ENCODE measurements at places on chromosomes 6 and 20.

DNA sequence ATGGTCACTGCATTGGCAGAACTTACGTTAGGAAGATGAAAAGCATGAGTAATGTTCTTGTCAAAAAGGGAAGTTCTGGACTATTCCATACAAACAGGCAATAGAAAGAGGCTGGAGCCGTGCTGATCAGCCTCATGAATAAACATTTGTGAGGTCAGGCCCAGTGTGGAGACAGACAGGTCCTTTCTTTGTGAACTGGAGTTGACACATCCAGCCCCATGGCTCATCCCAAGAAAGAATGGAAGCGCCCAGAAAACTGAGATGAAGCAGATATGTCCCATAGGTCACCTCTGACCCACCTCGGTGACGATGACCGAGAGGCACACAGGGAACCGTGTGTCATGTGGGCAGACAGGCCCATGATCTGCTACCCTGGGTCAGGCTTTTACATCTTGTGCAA lies 276.0 kb upstream of the SGK1 start:
- DNase-seq, result no peak

DNA sequence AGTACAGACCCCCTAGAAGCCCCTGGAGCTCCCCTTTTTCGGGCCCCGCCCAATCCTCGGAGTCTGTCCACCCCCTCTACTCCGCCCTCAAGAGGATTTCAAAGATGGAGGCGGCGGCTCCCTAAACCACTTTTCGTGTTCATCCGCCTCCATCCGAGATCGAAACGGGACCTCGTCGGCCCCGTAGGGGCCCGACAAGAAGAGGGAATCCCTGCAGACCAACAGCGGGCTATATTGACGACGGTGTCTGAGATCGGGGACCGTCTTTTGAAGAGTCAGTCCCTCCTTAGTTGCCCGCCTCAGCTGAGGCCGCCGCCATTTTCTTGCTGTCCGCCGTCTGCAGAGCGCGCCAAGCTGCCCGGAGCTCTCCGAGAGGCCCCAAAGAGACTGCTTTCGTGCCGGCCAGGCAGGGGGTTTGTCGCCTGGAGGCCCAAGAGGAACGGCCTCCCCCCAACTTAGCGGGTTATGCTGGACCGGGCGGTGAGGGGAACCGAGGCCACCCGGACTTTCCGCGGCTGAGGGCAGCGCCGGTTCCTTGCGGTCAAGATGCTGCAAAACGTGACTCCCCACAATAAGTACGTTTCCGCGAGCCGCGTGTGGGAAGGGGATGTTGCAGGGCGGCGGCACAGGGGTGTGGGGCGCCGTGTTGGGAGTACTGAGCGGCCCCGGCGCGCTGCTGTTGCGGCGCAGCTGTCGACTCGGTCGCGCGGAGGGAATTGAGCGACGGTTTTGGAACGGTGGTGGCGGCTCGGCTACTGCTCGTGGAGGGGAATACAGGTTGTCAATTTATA lies 4.2 kb downstream of the BRD2 start:
- no peak for DNase-seq

DNA sequence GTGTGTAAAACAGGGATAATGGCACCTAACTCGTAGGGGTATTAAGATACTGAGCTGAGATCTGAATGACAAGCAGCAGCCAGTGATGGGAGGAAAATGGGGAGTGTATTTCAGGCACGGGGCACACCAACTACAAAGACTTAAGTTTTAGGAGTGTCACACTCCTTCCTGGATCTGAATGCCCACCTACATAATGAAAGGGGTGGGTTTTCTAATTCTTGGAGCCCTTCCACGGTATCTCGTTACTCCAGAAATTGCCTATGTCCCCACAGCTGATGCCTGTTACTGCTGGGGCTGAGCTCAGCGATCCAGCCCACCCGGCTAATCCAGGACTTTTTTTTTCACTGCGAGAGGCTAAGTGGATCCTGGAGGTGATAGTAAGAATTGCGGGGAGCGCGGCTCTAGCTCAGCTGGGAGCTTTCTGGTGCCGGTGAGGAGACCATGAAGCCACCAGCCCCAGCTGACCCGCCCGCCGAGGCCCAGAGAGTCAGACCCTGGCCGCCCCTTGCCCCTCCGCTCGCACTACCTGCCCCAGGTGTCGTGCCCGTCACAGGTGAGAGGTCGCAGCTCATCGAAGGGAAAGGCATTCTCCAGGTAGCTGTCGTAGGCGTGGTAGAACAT lies 727 bp downstream of the EDEM2 start:
- no peak for DNase-seq

DNA sequence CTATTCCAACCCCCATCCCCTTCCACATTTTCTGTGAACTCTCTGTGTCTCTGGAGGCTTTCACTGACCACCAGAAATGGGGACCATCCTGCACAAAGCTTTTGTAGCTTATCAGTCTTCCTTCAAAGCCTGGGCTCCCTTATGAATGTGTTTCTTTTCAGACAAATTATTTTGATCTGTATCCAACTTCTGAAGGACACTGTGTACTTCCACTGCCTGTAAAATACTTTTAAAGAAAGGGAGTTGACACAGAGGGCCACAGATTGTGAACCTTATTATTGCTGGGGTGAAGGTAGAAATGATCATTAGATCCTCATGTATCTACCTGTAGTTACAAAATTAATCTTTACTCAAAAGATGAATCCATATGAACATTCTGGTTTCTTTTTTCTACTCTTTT lies 135.6 kb downstream of the CARMIL1 start:
- DNase-seq, result no peak

GRCh38 chr20:38843346-38843745 lies 37.8 kb downstream of the PPP1R16B start:
- no peak for DNase-seq

- DNase-seq, result no peak
Observed at GRCh38 chr20:44720997-44721784, 6.0 kb downstream of the CCN5 start.

All from SIG-M5 (cell line).